Type B pancreatic cell (in vitro differentiated cells): ENCODE measurements at places on chromosomes 2 and 18. TPM values are rescaled to one million over a fixed set of nuclear protein-coding genes. Genes with fewer than 3 reads are reported as not detected.

Gene RFX8
- total RNA-seq, result 1.1 TPM in 1 of 2 replicates, not detected in the other

Gene ATP6V1C2
- 0.93 and 1.1 TPM in 2 replicates for total RNA-seq

Gene VAMP5
- 3.4 and 4.4 TPM in 2 replicates for total RNA-seq

Gene SKOR2
- total RNA-seq, result 0.81 and 0.87 TPM in 2 replicates

Gene RAX
- not detected in 2 replicates for total RNA-seq

Gene SH3RF3
- total RNA-seq, result 2.5 and 13.9 TPM in 2 replicates

Gene ARHGAP25
- total RNA-seq, result 1.1 and 2.4 TPM in 2 replicates

DNA sequence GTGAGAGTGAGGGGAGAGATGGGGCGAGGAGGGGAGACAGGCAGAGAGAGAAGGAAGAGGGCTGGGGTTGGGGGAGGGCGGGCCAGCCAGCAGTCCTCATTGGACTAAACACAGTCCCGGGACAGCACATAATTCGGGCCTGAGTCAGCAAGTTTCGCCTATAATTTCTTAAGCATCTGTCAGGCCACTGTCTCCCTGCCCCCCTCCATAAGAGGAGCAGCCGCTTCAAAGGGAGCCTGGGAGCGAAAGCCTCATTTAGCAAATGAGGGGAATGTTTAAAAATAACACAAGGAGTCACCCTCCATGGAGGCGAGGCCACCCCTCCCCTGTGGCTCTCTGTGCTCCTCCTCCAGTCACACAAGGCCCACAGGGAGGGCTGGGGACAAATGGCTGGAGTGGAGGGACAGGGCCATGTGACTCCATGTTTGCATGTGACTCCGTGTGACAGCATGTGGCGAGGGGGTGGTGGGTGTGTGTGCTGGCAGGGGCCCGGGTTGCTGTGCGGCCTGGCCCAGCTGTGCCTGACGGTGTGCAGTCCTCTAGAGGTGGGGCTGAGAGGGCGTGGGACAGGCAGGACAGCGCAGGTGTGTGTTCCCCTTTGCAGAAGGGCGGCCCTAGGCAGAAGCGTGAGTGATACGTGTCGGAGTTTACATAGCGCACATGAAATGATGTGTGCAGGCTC is 162.4 kb downstream of the CELF4 start:
- H3K36me3 ChIP-seq, result no peaks in the 10 kb centered on the region
- H3K4me3 ChIP-seq, result peak overlapping the region; percentile 34
- H3K27me3 ChIP-seq, result peaks cover 3% of the 10 kb centered on the region

- H3K36me3 ChIP-seq, result peaks cover 3% of the 10 kb centered on the region
- peaks cover 10% of the 10 kb centered on the region for H3K4me1 ChIP-seq
- no peak for DNase-seq
- peaks cover 55% of the 10 kb centered on the region for H3K27me3 ChIP-seq
- peak overlapping the region; percentile 99 for H3K27ac ChIP-seq
These were observed 2.1 kb downstream of the MLPH start for GRCh38 chr2:237488901-237489860.

DNA sequence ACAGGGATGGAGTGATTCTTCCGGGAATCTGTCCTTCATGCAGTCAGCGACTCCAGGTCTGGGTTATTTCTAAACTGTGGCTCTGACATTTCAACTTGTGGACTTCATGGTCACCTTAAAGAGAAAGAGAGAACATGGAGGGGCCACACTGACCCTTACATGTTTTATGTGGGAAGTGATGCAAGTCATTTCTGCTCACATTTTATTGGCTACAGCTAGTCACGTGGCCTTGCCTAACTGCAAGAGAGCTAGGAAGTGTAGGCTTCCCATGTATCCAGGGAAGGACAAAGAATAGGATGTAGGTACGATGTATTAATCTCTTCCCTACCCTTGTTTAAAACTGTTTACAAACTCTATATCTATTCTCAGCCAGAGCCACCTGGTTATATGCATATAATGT is 30.3 kb upstream of the AFTPH start:
- H3K36me3 ChIP-seq, result no peaks in the 10 kb centered on the region
- H3K4me1 ChIP-seq, result peaks cover 19% of the 10 kb centered on the region
- H3K4me3 ChIP-seq, result no peak overlapping the region

DNA sequence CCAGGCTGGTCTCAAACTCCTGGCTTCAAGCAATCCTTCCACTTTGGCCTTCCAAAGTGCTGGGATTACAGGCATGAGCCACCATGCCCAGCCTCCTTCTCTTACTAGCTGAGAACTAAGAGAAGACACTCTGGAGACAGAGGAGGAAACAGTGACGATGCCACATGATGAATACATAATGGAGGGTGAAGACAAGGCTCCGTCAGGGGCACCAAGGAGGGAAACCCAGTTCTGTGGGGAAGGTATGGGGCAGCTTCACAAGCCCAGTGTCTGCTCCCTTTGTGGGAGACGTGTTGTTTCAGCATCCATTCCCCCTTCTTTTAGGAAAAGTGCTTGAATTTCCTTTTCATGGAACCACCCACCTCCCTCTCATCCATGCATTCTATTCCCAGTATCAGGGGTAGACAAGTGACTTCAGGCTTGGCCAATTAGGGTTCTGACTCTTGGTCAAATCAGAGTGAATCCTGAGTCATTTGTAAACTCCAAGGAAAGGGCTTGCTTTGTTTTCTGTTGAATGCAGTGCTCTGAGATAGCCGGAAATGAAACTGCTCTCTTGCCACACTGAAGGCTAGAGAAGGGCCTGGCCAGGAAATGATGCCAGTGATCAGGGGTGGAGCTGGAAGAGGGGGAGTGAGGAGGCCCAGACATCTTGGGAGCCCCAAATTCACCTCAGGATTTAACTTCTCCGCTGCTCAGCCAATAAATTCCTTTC is 23.7 kb downstream of the TMEM127 start:
- no peaks in the 10 kb centered on the region for H3K27me3 ChIP-seq
- H3K4me3 ChIP-seq, result no peak overlapping the region
- H3K36me3 ChIP-seq, result peaks cover 2% of the 10 kb centered on the region

- no peak overlapping the region for H3K4me3 ChIP-seq
- no peaks in the 10 kb centered on the region for H3K36me3 ChIP-seq
- no peaks in the 10 kb centered on the region for H3K27me3 ChIP-seq
- no peak overlapping the region for H3K27ac ChIP-seq
These were observed 1326.0 kb upstream of the ZEB2 start for GRCh38 chr2:145845923-145846322.

GRCh38 chr2:237213315-237214022 is 127.8 kb downstream of the COPS8 start:
- no peak overlapping the region for H3K4me3 ChIP-seq
- no peaks in the 10 kb centered on the region for H3K36me3 ChIP-seq
- no peak overlapping the region for H3K27ac ChIP-seq
- DNase-seq, result no peak
- H3K27me3 ChIP-seq, result peaks cover 3% of the 10 kb centered on the region

DNA sequence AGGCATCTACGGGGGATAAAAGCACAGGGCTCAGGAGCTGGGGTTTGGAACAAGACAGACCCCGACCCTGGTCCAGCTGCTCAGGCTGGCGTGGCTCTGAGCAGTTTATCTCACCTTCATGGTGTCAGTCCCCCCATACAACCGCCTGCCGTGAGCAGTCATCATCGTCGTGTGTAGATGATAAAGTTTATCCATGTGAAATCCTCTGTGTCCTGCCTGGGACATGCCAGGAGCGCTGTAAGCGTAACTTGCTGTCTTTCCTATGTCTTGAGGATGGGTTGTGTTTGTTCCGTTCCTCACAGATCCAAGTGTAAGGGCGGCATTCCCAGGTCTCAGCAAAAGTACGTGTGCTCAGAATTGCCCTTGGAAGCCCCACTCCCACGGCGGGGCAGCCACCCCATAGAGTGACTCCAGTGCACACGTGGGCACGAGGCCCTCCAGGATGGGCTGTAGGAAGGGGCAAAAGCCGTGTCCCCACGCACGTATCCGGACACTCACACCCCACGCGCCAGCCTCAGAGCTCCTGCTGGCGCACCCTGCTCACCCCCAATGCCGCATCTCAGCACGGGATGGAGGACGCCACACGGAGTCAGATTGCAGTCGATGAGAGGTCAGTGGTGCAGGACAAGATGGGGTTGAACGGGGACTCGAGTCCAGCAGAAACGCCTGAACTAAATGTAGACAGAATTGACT is 50.9 kb downstream of the ADI1 start:
- no peak for DNase-seq
- H3K4me3 ChIP-seq, result no peak overlapping the region
- no peaks in the 10 kb centered on the region for H3K4me1 ChIP-seq
- peaks cover 18% of the 10 kb centered on the region for H3K36me3 ChIP-seq
- H3K27ac ChIP-seq, result no peak overlapping the region

DNA sequence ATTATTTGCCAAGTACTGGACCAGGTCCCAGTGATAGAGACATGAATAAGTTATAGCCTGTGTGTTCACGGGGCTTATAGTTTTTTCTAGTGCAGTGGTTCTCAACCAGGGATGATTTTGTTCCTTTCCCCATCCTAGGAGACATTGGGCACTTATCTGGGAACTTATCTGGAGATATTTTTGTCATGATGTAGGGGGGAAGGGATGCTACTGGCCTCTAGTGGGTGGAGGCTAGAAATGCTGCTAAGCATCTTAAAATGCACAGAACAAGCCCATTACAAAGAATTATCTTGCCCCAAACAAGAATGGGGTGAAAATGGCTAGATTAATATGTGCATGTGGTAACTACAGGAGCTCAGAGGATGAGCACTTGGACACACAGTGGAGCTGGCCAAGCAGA is 75.2 kb downstream of the KLHL29 start:
- no peaks in the 10 kb centered on the region for H3K36me3 ChIP-seq
- H3K4me3 ChIP-seq, result no peak overlapping the region
- peaks cover 9% of the 10 kb centered on the region for H3K4me1 ChIP-seq
- H3K27ac ChIP-seq, result no peak overlapping the region

DNA sequence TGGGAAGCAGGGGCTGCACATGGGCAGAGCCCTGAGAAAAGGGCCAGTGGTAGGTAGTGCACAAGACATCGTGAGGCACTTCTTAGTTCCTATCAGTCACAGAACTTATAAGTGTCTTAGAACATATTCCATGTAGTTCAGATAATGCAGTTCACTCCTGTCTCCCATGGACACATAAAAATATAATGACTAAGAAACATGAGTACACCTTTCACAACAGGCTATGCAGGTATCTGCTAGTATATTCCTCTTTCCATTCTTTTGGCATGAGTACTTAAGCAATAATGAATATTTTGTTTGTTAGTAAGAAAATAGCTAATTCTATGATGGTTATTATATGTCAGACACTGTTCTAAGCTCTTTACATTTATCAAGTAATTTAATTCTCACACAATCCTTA is 808.4 kb downstream of the BCL11A start:
- no peak for DNase-seq
- no peak overlapping the region for H3K27ac ChIP-seq
- H3K27me3 ChIP-seq, result peaks cover 3% of the 10 kb centered on the region
- no peaks in the 10 kb centered on the region for H3K4me1 ChIP-seq

DNA sequence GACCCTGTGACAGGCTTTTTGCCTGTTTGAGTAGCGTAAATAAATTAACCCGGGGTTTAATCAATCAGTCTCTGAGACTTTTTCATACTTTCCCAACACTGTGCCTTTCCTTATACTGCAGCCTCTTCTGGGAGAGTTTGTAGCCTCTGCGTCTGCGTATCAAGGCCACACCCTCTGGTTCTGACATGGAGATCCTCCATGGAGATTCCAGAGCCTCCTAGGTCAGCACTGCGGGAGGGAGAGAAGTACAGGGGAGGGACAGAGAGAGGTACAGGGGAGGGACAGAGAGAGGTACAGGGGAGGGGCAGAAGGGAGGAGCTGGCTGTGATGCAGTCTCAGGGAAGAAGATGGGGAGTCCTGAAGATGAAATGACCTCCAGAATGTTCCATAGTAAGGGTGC is 166.0 kb downstream of the ARL4C start:
- no peak for DNase-seq
- no peak overlapping the region for H3K27ac ChIP-seq
- peaks cover 33% of the 10 kb centered on the region for H3K4me1 ChIP-seq
- H3K4me3 ChIP-seq, result no peak overlapping the region
- no peaks in the 10 kb centered on the region for H3K27me3 ChIP-seq
- no peaks in the 10 kb centered on the region for H3K36me3 ChIP-seq

DNA sequence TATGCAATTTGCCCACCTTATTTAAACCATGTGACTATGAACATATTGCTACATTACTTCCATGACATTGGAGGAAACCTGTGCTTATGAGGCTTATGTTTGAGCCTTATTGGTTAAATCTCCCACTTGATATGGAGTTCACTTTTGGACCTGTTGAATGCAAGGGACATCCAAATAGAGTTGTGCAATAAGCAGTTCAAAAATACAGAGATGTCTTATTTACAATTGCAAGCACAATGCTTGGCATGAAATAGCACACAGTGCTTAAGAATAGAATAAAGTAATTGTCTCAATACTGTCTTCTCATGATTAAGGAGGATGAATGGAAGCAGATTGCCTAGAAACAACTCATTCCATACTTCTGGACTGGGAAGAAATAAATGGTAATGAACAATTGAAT is 793.5 kb downstream of the METTL4 start:
- no peaks in the 10 kb centered on the region for H3K36me3 ChIP-seq
- no peak for DNase-seq
- H3K4me1 ChIP-seq, result no peaks in the 10 kb centered on the region

DNA sequence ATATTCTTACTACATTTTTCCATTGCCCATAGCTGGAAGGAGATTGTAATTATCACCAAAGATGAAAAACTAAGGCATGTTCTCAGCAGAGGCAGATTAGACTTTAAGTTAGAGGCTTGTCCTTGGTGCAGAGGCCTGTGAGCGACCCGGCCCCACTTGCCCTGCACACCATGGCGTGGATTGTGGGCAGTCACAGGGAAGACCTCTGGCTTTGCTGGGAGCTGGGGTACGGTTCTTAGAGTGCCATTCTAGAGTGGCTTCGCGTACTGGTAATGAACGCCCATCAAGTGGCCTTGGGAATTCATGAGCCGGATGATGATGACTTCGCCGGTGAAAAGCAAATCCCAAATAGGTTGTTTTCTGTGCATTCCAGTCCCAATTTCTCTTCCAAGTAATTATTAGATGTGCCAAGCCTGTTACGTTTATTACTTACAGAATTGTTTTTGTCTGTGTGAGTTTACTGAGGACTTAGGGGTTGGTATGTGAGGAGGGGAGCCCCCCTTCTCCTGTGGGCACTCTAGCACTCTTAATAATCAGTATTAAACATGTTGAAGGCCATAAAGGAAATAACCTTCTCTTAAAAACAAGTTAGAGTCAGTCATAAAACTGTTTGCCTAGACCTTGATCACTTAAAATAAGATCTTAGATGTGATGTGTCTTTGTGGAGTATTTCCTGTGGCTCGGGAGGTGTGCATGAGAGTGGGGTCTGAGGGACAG is 90.6 kb downstream of the LDLRAD4 start:
- peaks cover 6% of the 10 kb centered on the region for H3K4me1 ChIP-seq
- no peak overlapping the region for H3K27ac ChIP-seq
- H3K4me3 ChIP-seq, result no peak overlapping the region
- peaks cover 3% of the 10 kb centered on the region for H3K27me3 ChIP-seq
- no peak for DNase-seq

DNA sequence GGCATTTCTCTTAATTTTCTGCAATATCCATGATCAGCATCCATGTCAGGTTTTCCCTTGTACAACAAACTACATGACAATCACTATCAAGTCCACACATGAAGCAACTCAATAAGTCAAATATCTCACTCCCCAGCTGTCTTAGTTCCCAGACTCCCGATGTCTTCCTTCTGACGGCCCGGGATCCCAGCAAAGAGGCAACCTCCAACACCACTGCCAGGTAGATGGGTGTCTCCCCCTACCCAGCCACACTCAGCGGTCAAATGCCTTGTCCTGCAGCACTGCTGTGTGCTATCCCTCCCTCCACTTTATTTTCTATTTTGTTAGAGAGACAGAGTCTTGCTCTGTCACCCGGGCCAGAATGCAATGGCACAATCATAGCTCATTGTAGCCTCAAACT is 23.3 kb downstream of the TRABD2A start:
- no peak overlapping the region for H3K27ac ChIP-seq
- no peak for DNase-seq
- H3K4me3 ChIP-seq, result no peak overlapping the region
- H3K4me1 ChIP-seq, result no peaks in the 10 kb centered on the region
